Naive thymus-derived CD8-positive, alpha-beta T cell (primary cell): ENCODE measurements at places on chromosomes 6 and 20. TPM values are rescaled to one million over a fixed set of nuclear protein-coding genes. Genes with fewer than 3 reads are reported as not detected.

DNA sequence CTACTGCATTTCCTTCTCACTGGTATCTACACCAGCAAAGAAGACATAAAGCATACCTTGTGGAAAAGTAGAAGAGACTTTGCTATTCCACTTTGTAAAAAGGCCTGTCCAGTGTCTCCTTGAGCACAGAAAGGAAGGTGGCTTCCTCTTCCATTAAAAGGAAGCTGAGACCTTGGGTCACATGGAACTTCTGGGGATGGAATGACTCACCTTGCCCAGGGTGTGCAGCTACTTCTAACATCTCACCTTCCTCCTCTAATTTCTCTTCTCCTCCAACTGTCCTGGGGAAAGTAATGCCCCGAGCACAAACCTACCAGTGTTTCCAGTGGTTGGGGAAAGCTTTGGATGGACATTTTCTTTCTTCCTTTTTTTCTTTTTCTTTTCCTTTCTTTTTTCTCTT is 848.8 kb upstream of the MAP3K7 start:
- DNase-seq = no peak
- no peak overlapping the region for H3K4me3 ChIP-seq
- H3K4me1 ChIP-seq = no peaks in the 10 kb centered on the region
- H3K27ac ChIP-seq = no peak overlapping the region
- no peaks in the 10 kb centered on the region for H3K36me3 ChIP-seq
- no peaks in the 10 kb centered on the region for H3K27me3 ChIP-seq

GRCh38 chr6:130752267-130752666 is 74.9 kb upstream of the SMLR1 start:
- DNase-seq = no peak
- H3K27ac ChIP-seq = no peak overlapping the region
- no peaks in the 10 kb centered on the region for H3K4me1 ChIP-seq
- peaks cover 3% of the 10 kb centered on the region for H3K36me3 ChIP-seq

GRCh38 chr20:19129306-19129705 is 83.1 kb upstream of the SLC24A3 start:
- no peaks in the 10 kb centered on the region for H3K4me1 ChIP-seq
- no peak for DNase-seq
- no peak overlapping the region for H3K4me3 ChIP-seq
- H3K36me3 ChIP-seq = no peaks in the 10 kb centered on the region
- H3K27me3 ChIP-seq = no peaks in the 10 kb centered on the region

GRCh38 chr6:145009711-145010110 is 724.6 kb downstream of the UTRN start:
- no peak overlapping the region for H3K27ac ChIP-seq
- no peaks in the 10 kb centered on the region for H3K4me1 ChIP-seq
- H3K4me3 ChIP-seq = no peak overlapping the region
- no peak for DNase-seq
- H3K27me3 ChIP-seq = peaks cover 21% of the 10 kb centered on the region

DNA sequence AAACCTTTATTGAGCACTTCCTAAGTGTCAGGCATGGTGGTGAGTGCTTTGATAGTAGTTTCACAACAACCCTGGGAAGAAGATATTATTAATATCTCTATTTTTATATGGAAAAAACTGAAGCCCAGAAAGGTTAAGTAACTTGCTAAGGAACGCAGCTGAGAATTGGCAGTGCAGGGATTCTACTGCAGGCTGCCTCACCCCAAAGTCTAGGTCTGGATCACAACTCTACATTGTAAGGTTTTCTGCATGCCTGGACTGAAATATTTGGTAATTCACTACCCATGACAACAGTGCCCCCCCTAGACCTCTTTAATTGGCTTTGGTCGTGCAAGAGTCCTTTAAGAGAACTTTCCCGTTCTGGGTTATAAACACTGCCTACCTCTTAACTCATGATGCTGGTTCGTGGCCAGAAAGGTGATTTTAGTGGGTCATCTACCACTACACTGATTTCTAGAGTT is 67.1 kb upstream of the KCNQ5 start:
- DNase-seq = no peak
- H3K27me3 ChIP-seq = peaks cover 3% of the 10 kb centered on the region
- H3K4me3 ChIP-seq = no peak overlapping the region
- H3K4me1 ChIP-seq = no peaks in the 10 kb centered on the region
- no peaks in the 10 kb centered on the region for H3K36me3 ChIP-seq

DNA sequence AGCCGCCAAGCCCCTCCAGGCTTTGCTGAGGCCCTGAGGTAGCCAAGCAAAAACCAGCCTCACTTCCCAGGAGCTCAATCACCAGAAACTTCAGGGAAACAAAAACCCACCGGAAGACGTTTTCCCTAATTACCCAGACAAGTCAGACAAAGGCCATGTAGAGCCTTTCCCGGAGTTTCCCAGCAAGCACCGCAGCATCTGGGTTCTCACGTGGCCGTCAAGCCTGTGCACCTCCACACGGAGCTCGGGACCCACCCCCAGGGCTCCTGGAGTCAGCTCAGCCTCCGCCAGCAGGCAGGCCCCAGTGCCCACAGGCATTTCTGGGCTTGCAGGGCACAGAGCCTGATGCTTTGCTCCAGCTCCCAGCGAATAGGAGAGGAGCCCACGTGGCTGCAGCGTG is 10.1 kb upstream of the MRGBP start:
- DNase-seq = no peak
- no peaks in the 10 kb centered on the region for H3K36me3 ChIP-seq
- H3K4me3 ChIP-seq = no peak overlapping the region
- H3K4me1 ChIP-seq = peaks cover 5% of the 10 kb centered on the region
- no peaks in the 10 kb centered on the region for H3K27me3 ChIP-seq

Gene MOG
- not detected for total RNA-seq

Gene TBX18
- not detected for total RNA-seq
